ENCODE measurements at places on chromosomes 6 and 20.

DNA sequence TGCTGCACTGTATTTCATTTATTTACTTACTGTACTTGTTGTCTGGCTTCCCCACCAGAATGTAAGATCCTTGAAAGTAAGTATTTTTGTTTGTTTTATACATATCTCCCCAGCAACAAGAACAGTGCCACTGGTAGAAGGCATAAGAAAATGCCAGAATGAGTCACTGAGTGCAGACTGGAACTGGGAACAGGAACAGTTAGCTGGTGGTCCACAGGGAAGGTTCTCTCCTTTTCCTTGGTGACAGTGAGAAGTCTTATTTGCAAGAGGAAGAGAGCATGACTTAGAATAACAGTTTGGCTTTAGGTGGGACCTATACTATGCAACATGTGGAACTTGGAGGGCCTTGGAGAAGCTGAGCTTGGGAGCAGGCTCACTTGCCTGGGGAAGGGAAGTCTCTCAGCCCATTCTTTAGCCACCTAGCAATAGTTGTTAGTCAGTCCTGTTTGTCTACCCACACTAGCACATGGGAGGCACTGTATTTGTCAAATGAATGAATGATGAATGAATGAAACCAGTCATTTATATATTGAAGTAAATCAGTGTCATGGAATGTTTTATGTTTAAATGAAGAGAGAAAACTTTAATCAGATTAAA is 203.5 kb downstream of the KCNQ5 start:
- no peak for DNase-seq

GRCh38 chr6:113292646-113293422 is 564.3 kb upstream of the MARCKS start:
- no peak for DNase-seq

DNA sequence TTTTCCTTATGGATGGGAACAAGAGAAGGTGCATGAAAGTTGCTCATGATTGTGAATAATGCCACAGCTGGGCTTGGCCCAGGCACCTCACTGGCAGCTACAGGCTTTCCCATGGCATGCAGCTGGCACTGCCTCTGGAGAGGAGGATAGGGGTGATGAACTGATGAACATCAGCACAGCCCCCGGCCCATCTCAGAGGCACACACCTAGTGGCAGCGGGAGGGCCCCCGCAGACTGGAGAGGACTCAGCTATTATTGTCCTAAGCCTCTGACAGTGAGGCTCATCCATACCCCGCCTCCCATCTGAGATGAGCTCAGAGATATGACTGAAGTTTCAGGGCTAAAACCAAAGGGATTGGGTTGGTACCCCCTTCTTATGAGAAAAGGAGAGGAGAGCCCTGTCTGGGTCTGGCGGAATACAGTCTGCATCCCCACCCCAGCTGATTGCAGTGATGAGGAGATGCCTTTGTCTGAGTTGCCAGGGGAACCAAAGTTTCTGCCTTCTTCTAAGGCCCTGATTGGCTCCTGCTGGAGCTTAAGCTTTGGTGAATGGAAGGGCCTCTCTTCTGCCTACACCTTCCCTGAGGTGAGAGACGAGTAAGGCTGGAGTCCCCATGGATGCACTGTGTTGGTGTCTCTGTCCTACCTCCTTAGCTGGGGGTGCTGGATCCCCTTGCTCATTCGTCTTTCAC is 27.6 kb upstream of the EPB41L1 start:
- no peak for DNase-seq

DNA sequence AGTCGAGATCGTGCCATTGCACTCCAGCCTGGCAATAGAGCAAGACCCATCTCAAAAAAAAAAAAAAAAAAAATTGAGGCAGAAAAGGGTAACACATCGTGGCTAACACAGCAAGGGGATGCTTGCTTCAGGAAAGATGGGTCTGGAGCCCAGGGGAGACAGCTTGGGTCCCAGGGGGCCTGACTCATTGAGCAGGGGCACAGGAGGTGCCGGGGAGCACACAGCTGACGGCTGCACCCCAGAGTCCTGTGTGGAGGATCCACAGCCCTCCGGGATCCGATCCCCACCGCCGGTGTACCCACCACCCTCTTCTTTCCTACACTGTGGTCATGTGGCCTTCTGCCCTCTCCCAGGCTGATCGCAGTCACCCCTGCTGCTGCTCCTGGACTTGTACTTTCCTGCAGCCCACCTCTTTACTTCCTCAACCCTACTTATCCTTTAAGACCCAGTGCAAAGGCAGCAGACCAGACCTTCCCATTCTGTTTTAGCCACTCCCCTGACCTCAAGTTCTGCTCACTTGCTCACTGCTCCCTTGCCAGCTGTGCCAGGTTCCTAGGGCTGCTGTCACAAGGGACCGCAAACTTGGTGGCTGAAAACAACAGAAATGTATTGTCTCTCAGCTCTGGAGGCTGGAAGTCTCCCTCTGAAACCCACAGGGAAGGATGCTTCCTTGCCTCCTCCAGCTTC is 17.6 kb upstream of the EZR start:
- no peak for DNase-seq

GRCh38 chr6:146422789-146423375 is 120.8 kb upstream of the RAB32 start:
- DNase-seq: no peak

GRCh38 chr6:117919775-117920729 is 13.0 kb downstream of the SLC35F1 start:
- no peak for DNase-seq

GRCh38 chr20:18258126-18258860 is 30.0 kb upstream of the ZNF133 start:
- DNase-seq: no peak

DNA sequence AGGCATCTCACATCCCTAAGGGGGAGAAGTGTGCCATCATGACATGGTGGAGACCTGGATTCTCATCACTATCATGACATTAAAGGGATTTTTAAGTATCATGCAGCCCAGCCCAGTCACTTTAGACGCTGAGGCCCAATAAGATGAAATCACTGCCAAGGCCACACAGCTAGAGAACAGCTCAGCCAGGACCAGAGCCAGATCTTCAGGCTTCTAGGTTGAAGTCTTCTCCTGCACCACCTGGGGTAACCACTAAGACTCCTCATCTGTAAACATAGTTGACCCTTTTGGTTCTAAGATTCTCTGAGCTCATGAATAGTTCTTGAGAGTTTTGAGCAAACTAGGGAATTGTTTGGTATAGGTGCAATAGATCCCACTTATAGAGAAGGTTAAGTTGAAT is 125.1 kb downstream of the TCP11 start:
- no peak for DNase-seq

DNA sequence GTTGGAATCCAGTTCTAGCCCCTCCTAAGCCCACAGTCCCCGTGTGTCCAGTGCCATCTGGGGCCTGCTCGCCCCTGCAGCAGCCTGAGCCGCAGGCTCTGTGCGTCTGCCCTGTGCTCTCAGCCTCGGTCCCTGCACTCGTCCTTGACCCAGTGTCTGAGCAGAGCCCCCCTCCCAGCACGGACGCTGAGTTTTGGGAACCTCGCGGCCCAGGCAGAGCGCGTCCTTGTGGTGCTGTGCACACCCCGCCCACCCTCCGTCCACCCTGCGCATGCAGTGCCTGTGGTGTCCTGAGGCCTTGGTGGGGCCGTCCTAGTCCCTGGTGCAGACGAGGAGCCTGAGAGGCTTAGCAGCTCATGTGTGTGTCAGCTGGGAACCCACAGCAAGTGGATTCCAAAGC is 31.6 kb downstream of the OSBPL2 start:
- no peak for DNase-seq

GRCh38 chr6:13261464-13261994 is 66.8 kb downstream of the TBC1D7 start:
- DNase-seq: no peak

- DNase-seq: no peak
These were observed 22.1 kb upstream of the ZNF76 start for GRCh38 chr6:35237476-35237875.

DNA sequence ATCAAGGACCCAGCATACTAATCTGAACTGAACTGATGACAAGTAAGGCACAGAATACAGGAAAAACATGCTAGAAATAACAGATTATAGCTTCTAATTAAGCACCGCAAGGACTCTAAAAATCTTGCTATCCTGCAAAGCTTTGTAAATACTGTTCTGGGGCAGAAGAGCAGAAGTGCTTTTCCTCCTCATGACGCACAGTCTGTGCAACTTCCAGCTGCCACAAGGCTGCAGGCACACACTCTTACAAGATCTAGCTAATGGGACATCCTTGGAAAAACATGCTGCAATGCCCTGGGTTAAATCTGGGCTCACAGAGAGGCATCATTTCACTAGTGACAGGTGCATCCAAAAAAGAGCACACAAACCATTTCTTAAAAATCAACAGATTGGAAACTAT is 188.6 kb downstream of the GJA10 start:
- no peak for DNase-seq

DNA sequence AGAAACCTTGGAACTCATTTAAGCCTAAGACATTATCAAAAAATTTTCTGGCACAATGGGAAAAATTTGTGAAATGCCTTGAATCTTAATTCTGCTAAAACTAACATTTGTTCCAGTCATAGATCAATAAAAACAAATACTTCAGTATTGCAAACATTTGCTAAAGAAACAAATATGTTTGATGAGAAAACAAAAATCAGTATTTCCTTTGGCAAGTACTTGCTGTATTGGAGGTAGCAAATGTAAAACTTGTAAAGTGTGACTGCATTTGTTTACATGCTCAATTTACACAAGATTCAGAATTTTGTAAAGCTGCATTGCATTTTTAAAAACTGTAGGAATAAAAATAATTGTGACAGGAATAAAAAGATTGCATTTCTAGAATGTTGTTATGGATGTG is 183.1 kb downstream of the HS3ST5 start:
- no peak for DNase-seq

DNA sequence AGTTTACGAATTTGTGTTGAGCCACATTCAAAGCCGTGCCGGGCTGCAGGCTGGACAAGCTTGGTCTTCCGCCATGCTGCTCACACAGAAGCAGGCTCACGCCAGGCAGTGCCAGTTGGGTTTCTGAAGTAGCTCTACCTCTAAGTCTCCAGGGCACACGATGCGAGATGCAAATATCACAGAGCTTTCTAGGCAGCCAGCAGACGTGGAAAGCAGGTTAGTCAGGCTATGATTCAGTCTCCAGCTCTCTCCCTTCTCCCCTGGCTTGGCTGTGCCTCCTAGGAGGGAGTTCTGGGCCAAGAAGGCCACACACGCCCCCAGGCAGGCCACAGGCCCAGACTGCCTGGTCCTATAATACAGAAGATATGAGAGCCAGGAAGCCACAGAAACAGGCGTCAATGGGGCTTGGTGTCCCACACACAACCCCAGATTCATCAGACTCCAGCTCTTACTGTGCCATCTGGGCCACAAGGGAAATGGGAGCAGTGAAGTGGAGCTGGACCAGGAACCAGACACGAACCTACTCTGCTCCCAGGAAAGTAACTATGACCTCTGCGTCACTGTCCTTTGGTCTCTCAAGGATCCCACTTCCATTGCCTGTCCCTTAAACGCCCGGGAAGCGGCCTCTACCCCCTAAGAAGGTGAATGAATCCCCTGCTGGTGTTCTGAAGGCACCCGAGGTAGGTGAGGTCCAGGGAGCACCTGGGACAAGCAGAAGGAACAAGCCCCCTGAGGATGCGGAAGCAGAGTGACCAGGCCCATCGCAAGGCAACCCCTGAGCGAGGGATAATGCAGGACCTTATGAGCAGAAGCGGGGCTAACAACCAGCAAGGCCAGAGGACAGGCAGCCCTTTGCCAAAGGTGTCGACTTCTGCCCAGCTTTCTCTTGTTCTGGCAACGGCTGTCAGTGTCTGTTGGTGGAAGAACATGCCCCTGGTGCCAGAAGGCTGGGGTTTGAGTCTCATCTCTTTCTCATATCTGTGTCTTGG is 61.2 kb downstream of the GFOD1 start:
- DNase-seq: no peak

DNA sequence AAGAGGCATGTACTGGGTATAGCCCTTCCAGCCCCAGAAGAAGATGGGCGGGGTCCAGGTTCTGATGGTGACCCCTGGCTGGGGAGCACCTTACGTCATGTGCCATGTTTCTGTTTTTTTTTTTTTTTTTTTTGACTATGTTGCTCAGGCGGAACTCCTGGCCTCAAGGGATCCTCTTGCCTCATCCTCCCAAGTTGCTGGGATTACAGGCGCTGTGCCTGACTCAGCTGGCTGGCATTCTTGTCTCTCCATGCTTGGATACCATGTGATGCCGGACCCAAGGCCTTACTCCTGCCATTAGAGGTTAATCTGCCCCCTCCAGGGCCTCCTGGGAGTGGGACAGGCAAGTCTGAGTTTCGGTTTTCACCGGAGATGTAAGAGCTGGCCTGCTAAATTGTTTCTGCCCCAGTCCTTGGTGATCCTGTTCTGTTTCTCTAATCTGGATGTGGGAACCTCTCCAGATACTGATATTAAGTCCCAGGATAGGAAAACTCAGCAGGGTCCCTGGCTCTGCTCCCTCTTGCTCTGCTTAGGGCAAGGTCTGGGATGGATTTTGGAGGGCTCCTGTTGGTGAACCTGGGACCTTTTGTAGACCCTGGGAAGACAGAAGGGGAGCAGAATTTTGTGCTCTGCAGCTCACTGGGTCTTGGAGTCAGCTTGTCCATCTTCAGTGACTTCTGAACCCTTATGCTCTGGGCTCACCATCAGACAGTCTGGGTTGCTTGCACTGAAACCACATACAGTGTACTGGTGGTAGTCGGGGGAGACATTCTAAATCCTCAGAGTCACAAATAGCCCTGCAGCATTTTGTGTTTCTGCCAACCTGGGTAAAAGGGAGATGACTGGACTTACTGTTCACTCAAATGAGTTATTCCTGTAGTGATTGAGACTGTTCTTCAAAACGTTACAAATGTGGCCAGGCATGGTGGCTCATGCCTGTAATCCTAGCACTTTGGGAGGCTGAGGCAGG is 45.1 kb downstream of the PTK7 start:
- no peak for DNase-seq

DNA sequence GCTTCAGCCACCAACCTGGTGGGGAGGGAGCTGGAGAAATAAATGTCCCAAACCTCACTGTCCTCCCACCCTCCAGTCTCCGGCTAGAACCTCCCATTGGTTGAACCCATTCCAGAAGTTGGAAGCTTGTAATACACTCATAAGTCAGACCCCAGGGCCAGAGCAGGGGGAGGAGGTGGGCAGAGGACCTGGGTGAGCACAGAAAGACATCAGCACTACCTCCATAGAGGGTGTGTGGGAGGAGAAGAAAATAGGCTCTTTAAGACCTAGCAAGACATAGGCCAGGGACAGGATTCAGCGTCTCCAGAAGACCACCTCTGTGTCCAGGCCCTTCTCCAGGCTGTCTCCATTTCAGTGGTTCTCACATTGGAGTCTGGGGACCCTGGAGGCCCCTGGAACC is 73.3 kb upstream of the TOP1 start:
- DNase-seq: no peak

- no peak for DNase-seq
These were observed 24.7 kb downstream of the ADGRG6 start for GRCh38 chr6:142326540-142326939.

- no peak for DNase-seq
These were observed 20.1 kb upstream of the FAM209A start for GRCh38 chr20:56504373-56505005.

DNA sequence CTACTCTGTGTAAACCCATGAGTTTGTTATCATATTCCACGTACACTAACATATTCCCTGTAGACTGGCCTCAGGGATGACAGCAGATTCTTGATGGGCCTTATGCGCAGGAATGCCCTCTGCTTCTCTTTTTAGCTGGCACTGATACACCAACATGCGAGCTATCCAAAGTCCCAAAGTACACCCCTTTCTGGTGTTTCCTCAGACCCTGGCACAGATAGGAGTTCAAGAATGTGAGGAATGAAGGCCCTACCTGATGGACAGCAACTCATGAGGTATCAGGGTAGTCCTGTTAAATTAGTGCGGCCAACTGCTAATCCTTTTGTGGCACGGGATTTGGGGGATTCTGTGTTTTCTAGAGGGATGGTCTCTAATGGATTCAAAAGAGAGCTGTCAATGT is 93.0 kb downstream of the BACH2 start:
- no peak for DNase-seq

All from stimulated activated CD8-positive, alpha-beta memory T cell treated with anti-CD3 and anti-CD28 coated beads, Interleukin-7, amount 100 ng/mL, for 24 hours (primary cell).